ENCODE measurements at places on chromosomes 7 and 10.

DNA sequence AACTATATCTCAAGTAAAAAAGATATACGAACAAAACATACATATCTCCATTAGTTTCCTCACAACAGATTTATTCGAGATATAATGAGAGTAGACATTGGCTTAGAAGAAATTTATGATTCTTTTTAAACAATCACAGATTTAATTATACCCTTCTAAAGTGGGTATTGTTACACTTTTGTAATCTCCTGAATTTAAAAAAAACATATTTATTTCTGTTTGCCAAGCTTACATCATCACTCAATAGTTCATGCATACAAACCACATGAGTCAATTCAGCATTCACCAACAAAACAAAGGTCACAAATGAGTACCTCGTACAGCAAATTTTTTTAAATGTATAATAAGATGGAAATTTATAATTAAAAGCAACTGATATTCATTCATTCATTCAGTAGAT, 17.6 kb downstream of the LRRN3 start:
- DNase-seq: no peak

GRCh38 chr10:28411648-28412047, 108.8 kb upstream of the MPP7 start:
- DNase-seq: peak; percentile 82

- no peak for DNase-seq
Observed at GRCh38 chr10:78462726-78463228, 429.1 kb downstream of the RPS24 start.

DNA sequence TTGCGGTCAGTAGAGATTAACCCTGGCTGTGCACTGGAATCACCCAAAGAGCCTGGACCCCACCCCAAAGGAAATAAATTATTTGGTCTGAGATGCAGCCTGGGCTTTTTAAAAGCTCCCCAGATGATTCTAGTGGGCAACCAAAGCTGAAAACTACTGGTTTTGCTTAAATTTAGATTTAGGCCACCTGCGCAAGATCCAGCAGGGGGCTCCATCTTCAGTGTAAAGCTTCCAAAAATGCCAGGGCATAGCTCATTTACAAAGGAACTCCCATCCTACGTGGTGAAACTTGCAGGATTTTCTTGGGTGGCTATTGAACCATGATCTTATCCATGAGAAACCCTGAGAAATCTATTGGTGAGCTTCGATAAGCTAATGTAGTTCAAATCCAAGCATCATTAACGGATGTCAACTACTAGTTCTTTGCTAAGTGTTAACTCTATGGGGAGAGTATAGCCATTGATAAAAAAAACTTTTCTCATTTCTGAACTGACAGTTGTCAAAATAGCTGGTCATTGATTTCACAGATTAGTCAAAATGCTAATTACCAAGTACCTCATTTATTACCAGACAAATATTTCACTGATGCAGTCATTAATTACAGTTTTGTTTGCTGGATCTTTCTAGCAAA, 315.3 kb downstream of the LHFPL3 start:
- DNase-seq: peak; percentile 12

- no peak for DNase-seq
Observed at GRCh38 chr7:127967281-127967680, 64.0 kb downstream of the LRRC4 start.

GRCh38 chr7:30329716-30330115, 45.3 kb downstream of the ZNRF2 start:
- peak; percentile 52 for DNase-seq

DNA sequence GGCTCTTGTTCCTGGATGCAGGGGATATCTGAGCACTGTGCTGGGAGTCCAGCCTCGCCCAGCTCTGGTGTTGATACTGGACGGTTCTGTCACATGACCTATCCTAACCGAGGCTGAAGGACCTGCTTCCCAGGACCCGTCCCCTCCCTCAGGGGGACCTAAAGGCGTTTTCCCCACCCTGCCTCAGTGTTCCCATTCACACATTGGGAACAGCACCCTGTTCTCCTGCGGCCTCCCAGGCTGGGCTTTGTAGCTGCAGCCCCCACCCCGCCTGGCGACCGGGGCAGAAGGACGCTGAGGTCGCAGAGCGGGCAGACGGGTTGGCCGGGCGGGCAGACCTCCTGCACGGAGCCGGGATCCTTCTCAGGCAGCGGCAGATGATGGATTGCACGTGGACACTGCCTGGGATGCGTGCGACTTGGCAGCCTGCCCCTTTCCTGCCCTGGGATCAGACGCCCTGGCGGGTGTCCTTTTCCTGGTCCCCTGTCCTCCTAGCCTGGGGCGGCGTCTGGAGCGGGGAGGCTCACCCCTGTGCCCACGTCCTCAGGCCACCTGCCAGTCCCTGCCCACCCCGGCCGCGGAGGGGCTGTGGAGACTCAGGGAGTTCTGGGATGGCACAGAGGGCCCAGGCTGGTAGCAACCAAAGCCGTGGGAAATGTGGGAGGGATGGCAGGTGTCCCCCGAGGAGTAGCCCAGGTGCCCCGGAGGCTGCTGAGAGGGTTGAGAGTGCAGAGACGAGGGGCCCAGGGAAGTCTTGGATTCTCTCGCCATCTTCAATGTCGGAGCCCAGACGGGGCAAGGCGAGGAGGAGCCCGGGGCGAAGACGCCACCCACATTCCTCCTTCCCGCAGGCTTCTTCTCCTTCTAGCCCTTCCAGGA, 17.2 kb upstream of the PSMG3 start:
- DNase-seq: no peak

GRCh38 chr7:132941428-132941827, 140.5 kb downstream of the CHCHD3 start:
- DNase-seq: no peak

GRCh38 chr7:86814661-86815379, 171.1 kb downstream of the GRM3 start:
- DNase-seq: peak; percentile 0

GRCh38 chr7:148882841-148883265, 1.2 kb downstream of the EZH2 start:
- peak; percentile 30 for DNase-seq

GRCh38 chr7:142887282-142888015, 1.9 kb upstream of the TRPV6 start:
- no peak for DNase-seq

GRCh38 chr10:5106553-5106952, 12.3 kb downstream of the AKR1C3 start:
- no peak for DNase-seq

DNA sequence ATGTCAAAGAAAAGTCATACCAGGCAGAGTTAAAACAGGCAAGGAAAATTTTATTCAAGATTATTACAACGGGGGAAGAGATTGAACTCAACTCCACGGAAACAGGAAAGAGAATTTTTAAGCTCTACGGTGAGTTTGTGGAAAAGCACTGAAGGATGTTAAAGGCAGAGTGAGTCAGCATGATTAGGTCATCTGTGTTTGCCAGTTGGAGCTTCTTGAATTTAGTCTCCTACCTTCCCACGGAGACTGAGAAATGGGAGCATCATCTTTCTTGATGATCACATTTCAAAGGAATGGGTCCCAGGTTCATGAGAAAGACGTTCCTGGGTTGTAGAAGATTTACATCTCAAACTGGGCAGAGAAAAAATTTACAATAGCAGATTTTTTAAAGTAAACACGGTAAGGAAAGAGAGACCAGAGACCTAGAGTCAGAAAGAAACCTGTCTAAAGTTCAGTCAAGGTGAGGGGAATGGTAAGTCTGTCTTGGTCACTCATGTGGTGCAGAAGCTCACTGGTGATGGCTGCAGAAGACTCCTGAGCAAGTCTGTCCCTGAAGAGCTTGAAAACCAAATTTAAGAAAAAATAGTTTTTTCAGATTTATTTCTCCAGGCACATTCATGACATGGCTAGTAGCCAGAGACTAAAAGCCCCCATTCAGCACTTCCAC, 516.9 kb upstream of the LRRN3 start:
- no peak for DNase-seq

GRCh38 chr10:90418869-90419652, 438.8 kb downstream of the HTR7 start:
- no peak for DNase-seq

- DNase-seq: no peak
Observed at GRCh38 chr10:96244354-96244753, 27.0 kb downstream of the BLNK start.

DNA sequence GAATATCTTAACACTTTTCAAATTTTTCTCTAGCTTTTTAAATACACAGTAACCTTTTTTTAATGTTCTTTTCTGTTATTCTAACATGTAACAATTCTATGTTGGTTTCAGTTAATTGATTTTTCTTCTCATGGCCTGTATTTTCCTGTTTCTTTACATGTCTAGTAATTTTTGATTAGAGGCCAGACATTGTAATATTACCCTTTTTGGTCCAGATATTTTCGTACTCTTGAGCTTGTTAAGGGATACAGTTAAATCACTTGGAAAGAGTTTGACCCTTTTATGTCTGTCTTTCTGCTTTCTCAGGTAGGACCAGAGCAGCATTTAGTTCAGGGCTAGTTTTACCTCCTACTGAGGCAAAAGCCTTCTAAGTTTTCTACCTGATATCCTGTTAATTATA, 45.0 kb downstream of the BICC1 start:
- no peak for DNase-seq

GRCh38 chr10:77872151-77872946, 54.2 kb downstream of the DLG5 start:
- DNase-seq: no peak

- no peak for DNase-seq
Observed at GRCh38 chr10:48556065-48556464, 48.8 kb downstream of the ARHGAP22 start.

- DNase-seq: no peak
Observed at GRCh38 chr10:11011984-11012383, 5.7 kb upstream of the CELF2 start.

DNA sequence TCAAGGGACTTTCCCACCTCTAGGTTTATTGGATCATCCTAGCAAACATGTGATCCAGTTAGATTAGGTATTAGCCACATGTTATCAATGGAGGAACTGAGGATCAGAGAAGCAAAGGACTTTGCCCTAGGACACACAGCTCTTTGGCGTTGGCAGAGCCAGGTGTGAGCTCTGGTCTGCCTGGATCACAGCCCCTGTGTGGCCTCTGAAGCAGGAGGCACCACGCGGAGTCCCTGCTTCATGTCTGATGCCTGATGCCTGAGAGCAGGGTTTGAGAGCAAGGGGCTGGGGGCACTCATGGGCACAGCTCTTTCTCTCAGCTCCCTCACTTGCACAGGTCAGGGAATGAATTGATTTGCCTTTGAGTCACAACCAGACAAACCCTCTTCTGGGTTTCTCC, 64.7 kb upstream of the CTBP2 start:
- DNase-seq: no peak

GRCh38 chr7:148289630-148290029, 300.9 kb upstream of the C7orf33 start:
- DNase-seq: no peak

DNA sequence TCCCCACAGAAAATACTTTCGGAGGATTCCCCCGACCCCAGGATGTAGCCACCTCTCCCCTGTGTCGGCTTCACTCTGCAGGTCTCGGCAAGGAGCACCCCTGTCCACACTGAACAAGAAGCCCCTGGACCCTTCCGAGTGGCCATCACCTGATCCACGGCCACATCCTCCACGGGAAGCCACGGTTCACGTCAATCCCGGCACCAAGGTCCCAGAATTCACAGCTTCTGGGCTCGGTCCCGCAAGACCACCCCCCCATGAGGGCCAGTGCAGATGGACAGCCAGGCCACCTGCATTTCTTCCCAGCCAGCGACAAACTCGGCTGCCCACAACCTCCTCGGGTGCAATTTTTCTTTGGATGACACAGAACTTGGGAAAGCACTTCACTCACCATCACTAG, 199.6 kb downstream of the PTPRN2 start:
- no peak for DNase-seq

DNA sequence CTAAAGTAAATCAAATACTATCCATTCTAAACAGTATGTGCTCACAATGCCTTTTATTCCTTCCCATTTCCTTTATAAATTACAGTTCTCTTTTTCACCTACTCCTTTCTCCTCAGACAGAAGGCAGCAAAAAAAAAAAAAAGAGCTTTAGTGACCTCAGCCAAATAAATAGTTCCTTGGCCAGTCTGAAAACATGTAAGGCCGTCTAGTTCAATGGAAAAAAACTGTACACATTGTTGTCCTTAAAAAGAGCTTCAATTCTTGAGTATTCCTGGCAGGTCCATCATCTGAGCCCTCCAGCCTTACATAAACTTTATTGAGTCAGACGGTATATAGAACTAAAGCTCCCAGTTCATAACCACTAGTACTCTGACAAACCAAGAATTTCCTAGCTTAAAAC, 185.4 kb downstream of the CACNA2D1 start:
- DNase-seq: no peak

GRCh38 chr10:111999205-111999914, 184.2 kb downstream of the GPAM start:
- DNase-seq: no peak

- DNase-seq: no peak
Observed at GRCh38 chr7:14836571-14837189, 65.9 kb downstream of the DGKB start.

- no peak for DNase-seq
Observed at GRCh38 chr10:22611425-22612115, 102.8 kb downstream of the PIP4K2A start.

DNA sequence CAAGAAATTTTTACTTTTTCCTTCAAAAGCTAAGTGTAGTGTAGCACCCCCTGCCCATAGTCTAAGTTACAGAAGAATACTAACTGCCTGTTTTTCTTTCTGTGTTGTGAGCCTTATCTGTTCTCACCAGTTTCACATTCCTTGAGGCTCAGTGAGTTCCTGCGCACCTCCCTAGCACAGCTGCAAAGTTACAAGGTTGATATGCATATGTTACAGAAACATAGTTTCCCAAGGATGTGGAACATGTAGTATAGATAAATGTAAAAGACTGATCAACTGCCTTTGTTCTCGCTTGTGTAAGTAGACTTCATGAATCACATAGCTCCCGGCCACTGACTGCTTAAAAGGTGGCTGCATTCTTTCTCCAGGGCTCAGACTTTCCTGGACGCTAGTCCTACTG, 6.7 kb upstream of the ZNF33B start:
- DNase-seq: no peak

- no peak for DNase-seq
Observed at GRCh38 chr10:103776878-103777591, 78.3 kb downstream of the SH3PXD2A start.

GRCh38 chr7:37832194-37832593, 16.2 kb upstream of the NME8 start:
- DNase-seq: peak; percentile 88

- no peak for DNase-seq
Observed at GRCh38 chr10:501596-501995, 187.9 kb downstream of the DIP2C start.
